CD4-positive, alpha-beta T cell treated with Interleukin-4 for 1 hour (primary cell): ENCODE measurements at places on chromosomes 16 and 17.

DNA sequence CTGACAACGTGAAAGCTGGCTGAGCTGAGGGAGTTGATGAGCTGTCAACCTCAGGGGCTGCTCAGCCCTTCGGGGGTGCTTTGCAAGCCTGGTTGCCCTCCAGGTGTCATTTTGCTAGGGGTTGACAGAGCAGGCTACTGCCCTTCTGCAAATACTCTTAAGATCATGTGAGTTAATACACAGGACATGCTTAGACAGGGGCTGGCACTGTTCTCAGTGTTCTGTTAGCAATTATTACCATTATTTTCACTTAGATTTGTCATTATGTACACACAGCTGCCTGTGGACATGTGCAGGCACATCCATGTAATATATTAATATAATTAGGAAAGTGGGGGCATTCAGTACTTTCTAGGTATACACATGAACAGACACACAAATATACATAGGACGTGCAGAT lies 554.3 kb upstream of the HSBP1 start:
- DNase-seq: no peak

GRCh38 chr16:85134076-85134788 lies 22.0 kb upstream of the CIBAR2 start:
- no peak for DNase-seq

GRCh38 chr17:32490101-32490482 lies 3.3 kb downstream of the CDK5R1 start:
- DNase-seq: no peak

DNA sequence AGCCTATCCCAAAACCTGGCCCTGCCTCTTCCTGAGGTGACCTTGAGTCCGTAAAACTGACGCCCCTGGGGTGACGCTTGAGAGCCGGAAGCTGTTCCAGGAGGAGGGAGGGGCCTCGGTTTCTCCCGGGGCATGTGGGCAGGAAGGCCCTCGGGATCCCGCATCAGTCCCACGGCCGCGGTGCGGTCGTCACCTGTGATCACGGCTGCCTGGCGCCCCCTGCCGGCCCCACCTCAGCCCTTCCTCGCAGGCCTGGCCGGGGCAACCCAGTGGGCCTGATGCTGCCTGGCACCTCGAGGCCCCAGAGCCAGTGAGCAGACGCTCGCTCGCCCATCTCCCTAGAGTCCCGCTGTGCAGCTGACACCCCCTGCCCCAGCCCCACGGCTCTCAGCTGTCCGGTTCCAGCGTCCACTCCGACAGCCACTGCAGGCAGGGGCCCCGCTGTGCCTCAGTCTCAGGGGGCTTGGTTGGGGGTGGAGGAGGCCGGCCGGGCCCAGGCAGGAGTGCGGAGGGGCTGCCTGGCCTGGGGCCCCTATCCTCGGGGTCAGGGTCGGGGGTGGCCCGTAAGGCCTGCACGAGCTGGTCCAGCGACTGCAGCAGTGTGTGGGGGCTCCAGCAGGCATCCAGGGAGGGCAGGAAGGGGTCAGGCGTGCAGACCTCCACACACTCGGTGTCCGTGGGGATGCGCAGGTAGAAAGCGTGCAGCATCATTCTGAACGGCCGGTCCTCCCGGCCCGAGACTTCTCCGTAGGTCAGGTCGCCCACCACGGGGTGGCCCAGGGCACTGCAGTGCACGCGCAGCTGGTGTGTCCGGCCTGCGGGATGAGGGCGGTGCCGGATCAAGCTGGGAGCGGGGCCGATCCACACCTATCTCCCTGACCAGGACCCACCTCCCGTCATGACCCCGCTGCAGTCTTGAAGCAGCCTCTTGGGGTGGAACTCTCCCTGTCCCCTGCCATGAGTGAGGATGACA lies 2.3 kb downstream of the RPUSD1 start:
- DNase-seq: peak; percentile 78

DNA sequence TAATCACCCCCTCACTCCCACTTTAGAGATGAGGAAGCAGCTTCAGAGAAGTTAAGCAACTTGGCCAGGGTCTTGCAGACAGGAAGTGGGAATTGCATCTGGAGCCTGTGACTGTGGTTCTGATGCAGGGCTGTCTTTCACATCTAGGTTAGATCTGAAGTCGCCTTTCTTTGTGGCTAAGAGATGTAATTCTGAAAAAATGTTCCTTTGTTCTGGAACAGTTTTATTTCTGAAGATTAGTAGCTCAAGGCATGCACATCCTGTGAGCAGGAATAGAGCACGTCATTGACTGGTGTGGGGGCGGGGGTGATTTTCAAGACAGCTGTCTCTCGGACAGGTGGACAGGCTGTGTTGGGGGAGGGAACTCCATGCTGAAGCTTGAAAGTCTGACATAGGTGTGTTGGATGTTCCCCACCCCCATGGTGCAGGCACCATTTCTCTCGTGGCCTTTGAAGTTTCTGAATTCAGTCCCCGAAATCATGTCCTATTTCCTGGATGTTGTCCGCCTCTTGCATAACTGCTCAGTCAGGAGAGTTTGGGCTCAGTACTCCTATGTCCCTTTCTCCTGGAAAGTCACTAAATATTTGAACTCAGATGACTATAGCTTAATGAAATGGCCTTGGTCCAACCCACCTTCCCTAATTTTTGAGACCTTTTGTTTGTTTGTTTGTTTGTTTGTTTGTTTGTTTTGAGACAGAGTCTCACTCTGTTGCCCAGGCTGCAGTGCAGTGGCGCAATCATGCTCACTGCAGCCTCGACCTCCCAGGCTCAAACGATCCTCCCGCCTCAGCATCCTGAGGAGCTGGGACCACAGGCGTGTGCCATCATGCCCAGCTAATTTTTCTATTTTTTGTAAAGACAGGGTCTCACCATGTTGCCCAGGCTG lies 21.0 kb upstream of the HERPUD1 start:
- DNase-seq: no peak

GRCh38 chr17:44913676-44914075 lies 1.6 kb downstream of the GFAP start:
- no peak for DNase-seq

DNA sequence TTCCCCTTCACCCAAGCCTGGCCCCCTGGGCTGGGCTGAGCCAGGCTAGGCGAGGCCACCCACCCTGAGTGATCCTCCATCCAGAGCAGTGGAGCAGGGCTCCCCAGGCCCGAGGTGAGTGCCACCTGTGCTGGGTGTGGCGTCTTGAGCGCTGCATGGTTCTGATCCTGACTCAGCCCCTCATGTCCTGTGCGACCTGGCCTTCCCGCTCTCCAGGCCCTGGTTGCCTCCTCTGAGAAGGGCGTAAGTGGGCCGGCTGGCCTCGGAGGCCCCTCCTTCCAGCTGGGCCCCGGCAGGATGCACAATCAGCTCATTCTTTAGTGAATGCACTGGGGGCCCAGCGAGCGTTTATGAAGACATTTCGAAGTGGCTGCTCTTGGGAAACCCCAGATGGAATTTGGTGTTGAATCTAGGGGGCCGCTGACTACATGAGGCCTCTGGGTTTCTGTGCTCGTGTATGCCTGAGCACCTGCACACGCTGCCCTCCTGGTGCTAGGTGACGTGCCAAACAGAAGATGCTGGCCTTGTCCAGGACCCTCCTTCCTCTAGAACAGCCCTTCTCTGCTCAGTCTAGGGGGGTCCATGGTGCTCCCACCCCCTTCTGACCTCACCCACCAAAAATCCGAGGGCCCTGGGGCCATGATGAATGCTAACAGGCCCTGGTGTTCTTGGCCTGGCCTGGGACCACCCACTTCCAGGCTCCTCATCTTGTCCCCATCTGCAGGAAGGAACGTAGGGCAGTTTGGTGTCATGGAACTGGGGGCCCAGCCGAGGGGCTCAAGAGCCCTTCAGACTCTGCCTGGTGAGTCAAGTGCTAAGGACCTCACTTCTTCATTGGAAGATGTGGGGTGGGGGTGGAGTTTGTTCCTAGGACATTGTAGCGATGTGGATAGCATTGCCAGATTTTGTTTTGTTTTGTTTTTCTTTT lies 3.6 kb upstream of the TMEM92 start:
- no peak for DNase-seq

GRCh38 chr17:55320594-55321426 lies 56.0 kb downstream of the HLF start:
- DNase-seq: no peak

GRCh38 chr16:57675741-57676551 lies 7.8 kb downstream of the ADGRG3 start:
- DNase-seq: no peak

GRCh38 chr17:50426814-50427787 lies 1.1 kb downstream of the ACSF2 start:
- no peak for DNase-seq

DNA sequence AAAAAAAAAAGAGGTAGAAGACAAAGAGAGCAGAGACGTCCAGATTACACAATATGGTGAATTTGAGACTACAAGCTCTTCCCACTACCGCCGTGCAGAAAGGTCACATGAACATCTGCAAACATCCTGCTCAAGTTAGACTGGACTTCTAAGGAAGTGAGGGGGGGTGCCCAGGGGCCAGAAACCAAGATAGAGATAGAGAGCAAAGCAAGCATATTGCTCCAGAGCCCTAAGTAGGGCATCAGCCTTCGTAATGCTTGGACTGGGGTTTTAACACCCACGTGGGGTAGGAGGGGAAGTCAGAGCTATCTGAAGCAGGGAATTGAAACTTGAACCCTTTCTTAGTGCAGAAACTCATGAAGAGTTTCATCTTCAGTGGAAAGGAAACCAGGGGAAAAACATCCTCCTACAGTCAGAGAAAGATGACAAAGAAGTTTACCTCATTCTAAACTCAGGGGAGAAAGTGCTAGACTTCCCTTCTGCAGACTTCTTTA lies 8.7 kb downstream of the CLEC19A start:
- DNase-seq: peak; percentile 14

- no peak for DNase-seq
Measured at GRCh38 chr17:78957128-78957527, 22.6 kb downstream of the LGALS3BP start.

- DNase-seq: no peak
Measured at GRCh38 chr17:63358111-63358839, 87.8 kb downstream of the CYB561 start.

DNA sequence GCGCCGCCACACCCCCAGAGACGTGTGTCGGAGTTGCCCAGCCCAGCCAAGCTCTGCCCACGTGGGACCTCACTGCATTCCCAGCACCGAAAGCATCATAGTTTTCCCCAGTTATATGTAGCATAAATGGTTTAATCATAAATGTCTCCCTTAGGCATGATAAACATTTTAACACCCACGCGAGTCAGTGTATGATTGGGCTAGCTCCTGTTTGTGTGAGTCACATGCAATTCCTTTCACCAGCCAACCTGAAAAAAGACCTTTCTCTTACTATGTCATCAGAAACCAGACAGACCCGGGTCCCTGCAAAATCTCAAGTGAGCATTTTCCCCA lies 9.2 kb downstream of the TAF1C start:
- DNase-seq: no peak

- peak; percentile 87 for DNase-seq
Measured at GRCh38 chr16:4505356-4506147, 29.4 kb downstream of the HMOX2 start.

- peak; percentile 24 for DNase-seq
Measured at GRCh38 chr17:67246653-67247415, 1.8 kb upstream of the HELZ start.

DNA sequence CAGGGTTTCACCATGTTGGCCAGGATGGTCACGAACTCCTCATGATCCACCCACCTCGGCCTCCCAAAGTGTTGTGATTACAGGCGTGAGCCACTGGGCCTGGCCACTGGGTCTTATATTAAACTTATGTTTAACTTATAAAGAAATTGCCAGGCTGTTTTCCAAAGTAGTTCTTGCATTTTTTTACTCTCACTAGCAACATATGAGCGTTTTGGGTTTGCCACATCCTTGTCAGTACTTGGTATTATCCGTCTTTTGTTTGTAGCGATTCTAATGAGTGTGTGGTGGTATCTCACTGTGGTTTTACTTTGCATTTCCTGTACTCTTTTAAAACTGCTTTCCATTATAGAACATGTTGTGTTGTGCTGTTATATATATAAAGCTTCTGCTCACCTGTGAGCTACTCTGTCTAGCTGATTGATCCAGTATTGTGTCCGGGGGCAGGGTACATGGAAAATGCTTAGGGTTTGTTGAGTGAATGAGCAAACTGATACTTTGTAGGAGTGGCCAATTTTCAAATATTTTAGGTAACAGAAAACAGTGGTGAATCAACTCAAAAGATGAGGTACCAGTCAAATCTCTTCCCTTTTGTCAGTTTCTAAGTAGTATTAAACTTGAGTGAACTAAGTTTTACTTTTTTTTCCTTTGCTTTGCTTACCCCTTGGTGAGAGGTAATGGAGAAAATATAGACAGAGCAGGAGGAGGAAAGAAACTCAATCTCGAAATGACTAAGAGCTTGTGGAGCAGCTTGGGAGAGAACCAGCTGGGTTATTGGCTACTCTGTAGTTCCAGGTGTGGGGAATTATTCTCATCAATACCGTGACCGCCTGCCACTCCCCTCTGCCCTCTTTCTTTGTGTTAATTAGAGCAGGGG lies 75.8 kb downstream of the PITPNC1 start:
- DNase-seq: no peak

DNA sequence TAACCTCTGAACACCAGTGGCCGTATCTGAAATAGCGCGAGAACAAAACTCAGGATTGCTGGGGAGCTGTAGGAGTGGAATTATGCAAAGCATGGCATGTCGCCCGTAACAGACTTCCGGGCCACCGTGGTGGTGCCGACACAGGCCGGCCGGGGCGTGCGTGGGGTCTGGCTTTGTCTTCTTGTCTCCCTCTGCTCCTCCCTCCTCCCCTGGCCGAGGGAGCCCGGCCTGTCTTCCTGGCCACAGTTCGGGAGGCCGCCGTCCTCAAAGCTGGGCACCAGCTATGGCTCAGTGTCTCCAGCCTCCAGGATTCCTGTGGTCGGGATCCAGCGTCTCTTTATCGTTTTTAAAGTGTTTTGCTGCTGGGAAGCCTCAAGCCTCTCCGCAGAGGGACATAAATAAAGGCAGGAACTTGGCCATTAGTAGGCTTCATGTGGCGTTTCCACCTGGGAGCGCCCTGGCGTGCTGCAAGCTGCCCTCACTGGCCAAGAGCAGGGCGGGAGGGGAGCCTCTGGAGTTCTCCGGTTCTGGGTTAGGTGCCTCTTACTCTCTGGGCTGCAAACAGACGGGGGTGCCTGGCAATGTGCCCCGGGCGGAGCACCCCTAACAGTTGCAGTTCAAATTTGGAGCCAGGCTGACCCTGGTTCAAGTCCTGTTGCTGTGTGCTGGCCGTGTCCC lies 22.0 kb upstream of the NPTX1 start:
- DNase-seq: no peak

- no peak for DNase-seq
Measured at GRCh38 chr17:17172001-17172939, 33.9 kb downstream of the PLD6 start.

DNA sequence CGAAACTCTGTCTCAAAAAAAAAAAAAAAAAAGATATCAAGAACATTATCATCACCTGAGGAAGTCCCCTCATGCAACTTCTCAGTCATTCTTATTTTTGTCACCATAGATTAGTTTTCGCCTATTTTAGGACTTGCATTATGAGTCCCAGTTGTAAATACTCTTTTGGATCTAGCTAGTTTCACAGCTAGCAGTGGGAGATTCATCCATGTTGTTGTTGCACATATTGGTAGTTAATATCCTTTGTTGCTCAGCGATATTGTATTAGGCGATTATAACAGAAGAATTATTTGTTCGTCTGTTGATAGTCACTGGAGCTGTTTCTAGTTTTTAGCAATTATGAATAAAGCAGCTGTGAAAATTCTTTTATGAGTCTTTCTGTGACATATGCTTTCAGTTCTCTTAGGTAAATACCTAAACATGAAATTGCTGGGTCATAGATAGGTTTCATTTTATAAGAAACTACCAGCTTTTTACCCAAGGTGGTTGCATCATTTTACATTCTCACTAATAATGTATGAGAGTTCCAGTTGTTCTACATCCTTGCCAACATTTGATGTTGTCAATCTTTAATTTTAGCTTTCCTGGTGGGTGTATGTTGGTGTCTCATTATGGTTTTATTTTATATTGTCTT lies 40.7 kb upstream of the MAP3K14 start:
- no peak for DNase-seq
